Activated CD4-positive, alpha-beta T cell treated with anti-CD3 and anti-CD28 coated beads, Interleukin-2, amount 50 U/mL, for 16 hours (primary cell): ENCODE measurements at places on chromosomes 2 and 18.

DNA sequence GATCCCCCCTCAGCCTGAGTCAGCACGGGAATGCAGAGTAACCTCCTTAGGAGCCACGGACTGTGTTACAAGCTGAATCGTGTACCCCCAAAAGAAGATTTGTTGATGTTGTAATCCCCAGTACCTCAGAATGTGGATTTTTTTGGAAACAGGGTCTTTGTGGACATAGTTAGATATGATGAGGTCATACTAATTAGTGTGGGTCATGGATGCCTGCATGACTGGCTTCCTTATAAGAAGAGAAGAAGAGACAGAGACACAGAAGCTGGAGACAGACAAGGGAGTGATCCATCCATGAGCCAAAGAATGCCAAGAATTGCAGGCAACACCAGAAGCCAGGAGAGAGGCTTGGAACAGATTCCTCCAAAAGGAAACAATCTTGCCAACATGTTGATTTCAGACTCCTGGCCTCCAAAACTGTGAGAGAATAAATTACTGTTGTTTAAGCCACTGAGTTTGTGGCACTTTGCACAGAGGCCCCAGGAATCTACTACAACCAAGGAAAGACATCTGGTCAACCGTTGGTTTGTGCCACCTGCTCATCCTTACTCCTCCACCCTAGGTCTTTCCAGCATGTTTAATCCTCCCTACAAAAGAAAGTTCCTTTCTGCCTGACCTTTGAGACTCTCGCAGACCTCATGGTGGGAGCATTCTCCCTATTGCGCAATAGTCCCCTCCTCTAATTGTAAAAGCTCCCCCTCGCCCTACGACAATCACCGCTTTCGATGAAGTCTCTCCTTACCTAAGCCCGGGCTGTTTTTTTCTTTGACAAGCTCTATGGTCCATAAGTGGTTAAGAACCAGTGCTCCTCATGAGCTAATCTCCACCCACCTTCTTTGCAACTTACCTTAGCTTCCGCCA lies 91.6 kb downstream of the DNER start:
- DNase-seq, result no peak

GRCh38 chr18:48923746-48924629 lies 26.8 kb downstream of the SMAD7 start:
- DNase-seq, result no peak

- peak; percentile 11 for DNase-seq
Observed at GRCh38 chr2:61443342-61444041, 27.4 kb downstream of the USP34 start.

GRCh38 chr2:185012643-185013042 lies 414.3 kb downstream of the ZNF804A start:
- DNase-seq, result no peak

GRCh38 chr2:6031200-6031867 lies 339.1 kb downstream of the SOX11 start:
- no peak for DNase-seq

GRCh38 chr2:27212626-27213471 lies 781 bp upstream of the SLC5A6 start:
- DNase-seq, result peak; percentile 45

- DNase-seq, result no peak
Observed at GRCh38 chr2:9217838-9218770, 11.5 kb downstream of the ASAP2 start.

GRCh38 chr2:37168217-37168981 lies 11.6 kb upstream of the EIF2AK2 start:
- peak; percentile 56 for DNase-seq

- no peak for DNase-seq
Observed at GRCh38 chr2:167890739-167891138, 356.7 kb downstream of the STK39 start.

GRCh38 chr18:50694147-50694546 lies 125.7 kb downstream of the MRO start:
- DNase-seq, result no peak

GRCh38 chr2:47344890-47345589 lies 57.9 kb upstream of the MSH2 start:
- no peak for DNase-seq

DNA sequence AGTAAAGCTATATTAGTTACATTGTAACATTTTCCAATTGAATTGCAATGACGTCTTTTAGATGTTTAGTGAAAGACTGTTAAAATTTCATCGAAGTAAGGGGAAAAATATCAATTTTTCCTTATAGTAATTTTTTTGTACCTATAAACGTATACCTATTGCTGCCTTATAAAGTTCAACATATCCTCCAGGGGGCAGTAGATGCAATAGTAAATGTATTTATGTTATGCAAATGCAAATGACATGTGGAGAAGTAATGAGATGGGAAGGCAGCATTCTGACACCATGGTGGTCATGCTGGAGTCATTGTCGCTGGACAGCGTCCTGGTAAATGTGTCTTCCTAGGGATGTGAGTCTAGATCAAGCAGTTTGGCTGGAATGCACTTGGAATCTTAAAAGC lies 38.7 kb downstream of the MSTN start:
- peak; percentile 57 for DNase-seq

- DNase-seq, result no peak
Observed at GRCh38 chr2:172734711-172735581, 699 bp upstream of the RAPGEF4 start.

DNA sequence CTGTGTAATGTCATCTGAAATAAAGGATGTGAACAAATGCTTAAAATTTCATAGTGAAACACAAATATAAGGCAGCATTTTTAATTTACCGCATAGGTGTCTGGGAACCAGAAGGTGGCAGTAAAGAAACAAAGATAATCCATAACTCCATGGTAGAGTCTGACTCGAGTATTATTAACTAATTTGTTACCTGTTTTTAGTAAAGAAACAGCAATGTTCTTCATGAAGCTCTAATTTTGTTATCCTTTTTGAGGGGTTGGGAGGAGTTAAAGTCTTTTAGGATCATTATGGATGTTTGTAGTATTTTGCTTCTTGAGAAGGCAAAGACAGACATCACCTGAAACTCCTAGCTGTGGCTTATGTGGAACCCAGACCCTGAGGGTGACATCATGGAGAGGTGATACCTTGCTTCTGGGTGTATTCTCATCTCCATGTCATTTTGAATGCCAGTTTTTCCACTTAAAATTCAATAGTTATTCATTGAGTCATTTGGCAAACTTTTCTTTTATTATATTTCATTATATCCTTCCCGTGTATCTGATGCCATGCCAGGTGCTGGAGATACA lies 286.2 kb upstream of the EPAS1 start:
- DNase-seq, result peak; percentile 58

- DNase-seq, result no peak
Observed at GRCh38 chr2:199144036-199144435, 313.7 kb downstream of the SATB2 start.

- DNase-seq, result no peak
Observed at GRCh38 chr2:96668771-96669170, 26.2 kb downstream of the FER1L5 start.

- peak; percentile 51 for DNase-seq
Observed at GRCh38 chr2:191245046-191245868, at the start of gene MYO1B. Gene MYO1B (plus strand): TSS chr2:191245404. CDS start chr2:191276896, 31,492 bp downstream.

- DNase-seq, result no peak
Observed at GRCh38 chr2:236590846-236591245, 21.2 kb downstream of the ACKR3 start.
